PC-3 (cell line): ENCODE measurements at places on chromosomes 5 and 9.

GRCh38 chr9:124514874-124515273 lies 7.7 kb upstream of the NR5A1 start:
- DNase-seq, result no peak

- DNase-seq, result peak; percentile 48
These were observed at the start of gene CCDC152 for GRCh38 chr5:42756606-42757601. CCDC152 (plus strand) TSS chr5:42756818; CDS start chr5:42759122, 2,304 bp downstream.

DNA sequence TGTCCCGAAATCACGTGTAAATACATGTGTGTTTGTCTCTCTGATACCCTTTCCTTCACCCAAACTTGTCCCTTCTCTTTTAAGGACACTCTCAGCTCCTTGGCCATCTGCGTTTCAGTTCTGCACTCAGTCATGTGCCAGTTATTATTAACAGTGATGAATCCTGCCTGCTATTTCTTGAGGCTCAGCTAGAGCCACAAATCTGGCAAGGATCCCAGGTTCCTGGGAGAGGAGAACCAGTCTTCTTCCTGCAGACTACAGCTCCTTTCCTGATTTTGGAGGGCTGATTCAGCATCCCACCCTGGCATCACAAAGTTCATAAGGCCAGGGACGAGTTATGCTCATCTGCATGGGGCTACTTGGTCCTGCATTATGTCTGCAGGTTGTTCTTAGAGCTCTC lies 5.6 kb downstream of the MAMDC2 start:
- peak; percentile 55 for DNase-seq

DNA sequence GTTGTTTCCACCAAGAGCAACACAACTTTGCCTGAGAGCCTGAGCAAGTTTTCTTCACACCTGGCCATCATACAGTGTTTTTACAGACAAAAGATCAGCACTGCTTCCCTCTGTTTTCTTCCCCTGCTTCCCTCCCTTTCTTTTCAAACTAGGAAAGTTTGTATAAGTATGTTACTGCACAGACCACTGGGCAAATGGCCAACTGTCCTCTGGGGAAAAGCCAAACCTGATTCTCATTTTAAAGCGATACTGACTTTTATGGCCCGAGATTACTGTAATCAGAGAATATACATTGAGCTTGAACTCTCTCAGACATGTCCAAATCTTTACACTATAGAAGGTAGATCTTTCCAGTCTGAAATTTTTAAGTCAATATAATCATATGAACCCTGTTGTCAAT lies 415.0 kb downstream of the NFIB start:
- no peak for DNase-seq

DNA sequence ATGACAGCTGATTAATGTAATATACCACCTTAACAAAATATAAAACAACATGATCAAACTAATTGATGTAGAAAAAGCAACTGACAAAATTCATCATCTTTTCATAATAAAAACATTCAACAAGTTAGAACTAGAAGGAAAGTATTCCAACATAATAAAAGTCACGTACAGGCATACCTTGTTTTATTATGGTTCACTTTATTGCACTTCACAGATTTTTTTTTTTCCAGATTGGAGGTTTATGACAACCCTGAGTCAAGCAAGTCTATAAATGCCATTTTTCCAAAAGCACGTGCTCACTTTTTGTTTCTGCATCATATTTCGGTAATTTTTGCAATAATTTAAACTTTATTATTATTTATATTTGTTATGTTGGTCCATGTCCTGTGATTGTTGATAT lies 1120.3 kb downstream of the PTPRD start:
- no peak for DNase-seq

- no peak for DNase-seq
These were observed 2.6 kb downstream of the AJM1 start for GRCh38 chr9:136844761-136845464.

- DNase-seq, result no peak
These were observed 21.7 kb downstream of the LHX6 start for GRCh38 chr9:122207096-122207495.

- no peak for DNase-seq
These were observed 55.4 kb downstream of the STK32A start for GRCh38 chr5:147290261-147290660.
